ENCODE measurements at places on chromosomes 3 and 15.

DNA sequence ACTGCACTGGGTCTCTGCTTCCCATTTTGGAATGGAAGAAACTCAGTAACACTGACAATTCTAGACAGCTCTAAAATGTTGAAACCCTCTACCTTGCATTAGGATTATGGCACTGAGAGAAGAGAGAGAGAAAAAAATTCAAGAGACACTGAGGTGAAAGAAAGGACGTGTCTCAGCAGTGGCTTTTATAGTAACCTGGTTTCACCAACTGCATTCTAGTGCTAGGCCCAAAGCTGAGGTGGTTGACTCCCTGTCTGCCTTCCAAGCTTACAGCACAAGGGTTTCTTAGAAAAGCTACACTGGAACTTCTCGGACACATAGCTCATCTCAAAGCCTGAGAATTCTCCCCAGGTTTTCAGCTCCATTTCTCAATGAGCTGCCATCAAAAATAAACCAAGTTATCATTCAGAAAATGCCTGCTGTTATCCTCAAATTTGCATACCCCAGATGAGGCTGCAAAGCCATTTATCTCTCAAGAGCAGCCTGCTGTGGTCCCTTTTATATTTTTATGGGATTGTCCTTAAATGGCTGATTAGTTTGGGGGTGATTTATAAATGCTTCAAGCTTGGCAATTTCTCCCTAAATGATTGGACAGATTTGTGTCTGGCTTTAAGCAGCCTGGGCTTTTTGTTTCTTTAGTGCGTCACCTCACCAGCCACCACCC is 279.9 kb downstream of the EBLN2 start:
- no peak for DNase-seq

DNA sequence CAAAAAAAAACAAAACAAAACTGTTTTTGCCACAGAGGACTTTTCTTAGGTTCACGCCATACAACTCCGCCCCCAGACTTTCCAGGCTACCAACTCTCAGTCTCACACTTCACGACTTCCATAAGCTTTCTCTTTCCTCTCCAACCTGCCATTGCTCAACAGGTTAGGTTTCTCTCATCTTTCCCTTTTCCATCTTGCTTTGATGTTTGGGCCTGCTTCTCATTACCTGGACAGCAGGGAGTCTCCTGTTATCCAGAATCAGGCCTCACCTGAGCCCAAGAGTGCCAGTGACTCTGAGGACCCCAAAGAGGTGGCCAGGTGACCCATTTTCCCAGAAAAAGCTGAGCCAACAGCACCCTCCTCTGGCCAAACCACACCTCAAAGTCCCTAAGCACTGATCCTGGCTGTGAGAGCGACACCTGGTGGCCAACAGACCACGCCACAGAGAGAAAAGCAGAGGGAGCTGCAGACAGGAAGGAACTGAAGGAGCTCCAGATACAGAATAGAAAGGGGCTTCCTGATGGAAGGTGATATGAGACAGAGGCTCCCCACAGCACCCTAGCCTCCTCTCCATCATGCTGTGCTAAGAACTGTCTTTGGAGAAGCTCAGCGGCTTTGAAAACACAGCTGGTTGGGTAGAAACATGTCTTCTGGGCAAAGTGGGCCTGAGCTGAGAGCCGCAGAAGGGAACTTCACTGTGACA is 4.0 kb downstream of the CCDC51 start:
- peak; percentile 87 for DNase-seq

- no peak for DNase-seq
These were observed 103.6 kb downstream of the RSRC1 start for GRCh38 chr3:158213461-158213860.

GRCh38 chr15:45126535-45127158 is 3.0 kb downstream of the DUOXA1 start:
- peak; percentile 67 for DNase-seq

GRCh38 chr3:12436514-12437220 is 47.6 kb upstream of the TSEN2 start:
- DNase-seq, result peak; percentile 24

DNA sequence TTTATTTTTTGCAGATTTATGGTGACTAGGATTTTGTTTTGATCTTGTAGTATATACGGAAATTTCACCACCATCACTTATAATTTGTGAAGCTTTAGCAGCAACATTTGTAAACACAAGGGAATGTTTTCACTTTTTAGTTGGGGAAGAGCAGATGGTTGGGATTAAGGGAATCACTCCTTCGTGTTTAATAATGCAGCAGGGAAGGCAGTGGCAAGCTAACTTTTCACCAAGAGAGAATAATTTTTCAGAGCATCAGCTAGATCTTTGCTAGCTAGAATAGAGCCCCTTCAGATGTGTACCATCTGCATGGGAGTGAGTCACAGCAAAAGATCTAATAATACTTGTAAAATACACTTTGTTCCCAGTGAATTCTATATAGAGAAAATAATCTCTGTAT is 632.7 kb downstream of the CADM2 start:
- DNase-seq, result no peak

DNA sequence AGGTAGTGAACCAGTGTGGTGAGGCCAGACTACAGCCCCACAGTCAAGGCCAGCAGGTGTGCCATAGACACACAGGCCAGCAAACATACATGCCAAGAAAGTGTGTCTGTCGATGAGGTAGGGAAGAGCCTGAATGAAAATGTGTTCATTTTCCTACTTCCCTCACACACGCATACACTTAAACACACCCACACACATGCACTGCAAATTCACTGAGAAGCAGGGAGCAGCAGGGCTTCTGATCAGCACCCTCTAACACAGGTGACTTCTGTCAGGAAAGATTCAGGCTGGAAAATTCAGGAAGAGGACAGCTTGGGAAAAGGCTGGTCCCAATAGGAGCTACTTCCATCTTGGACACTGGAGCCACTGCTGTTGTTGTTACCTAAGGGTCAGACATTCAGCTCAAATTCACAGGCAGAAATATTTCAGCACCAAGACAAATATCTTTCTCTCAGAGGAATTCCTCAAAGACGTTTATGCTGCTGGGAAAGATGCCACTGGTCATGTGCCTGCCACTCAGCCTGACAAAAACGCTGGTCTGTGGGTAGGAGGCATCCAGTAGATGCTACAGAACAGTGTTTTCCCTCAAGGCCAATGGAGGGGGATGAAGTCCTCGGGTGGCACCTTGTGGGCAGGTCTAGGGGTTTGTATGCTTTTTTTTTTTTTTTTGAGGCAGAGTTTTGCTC is 40.9 kb upstream of the LARS2 start:
- no peak for DNase-seq

DNA sequence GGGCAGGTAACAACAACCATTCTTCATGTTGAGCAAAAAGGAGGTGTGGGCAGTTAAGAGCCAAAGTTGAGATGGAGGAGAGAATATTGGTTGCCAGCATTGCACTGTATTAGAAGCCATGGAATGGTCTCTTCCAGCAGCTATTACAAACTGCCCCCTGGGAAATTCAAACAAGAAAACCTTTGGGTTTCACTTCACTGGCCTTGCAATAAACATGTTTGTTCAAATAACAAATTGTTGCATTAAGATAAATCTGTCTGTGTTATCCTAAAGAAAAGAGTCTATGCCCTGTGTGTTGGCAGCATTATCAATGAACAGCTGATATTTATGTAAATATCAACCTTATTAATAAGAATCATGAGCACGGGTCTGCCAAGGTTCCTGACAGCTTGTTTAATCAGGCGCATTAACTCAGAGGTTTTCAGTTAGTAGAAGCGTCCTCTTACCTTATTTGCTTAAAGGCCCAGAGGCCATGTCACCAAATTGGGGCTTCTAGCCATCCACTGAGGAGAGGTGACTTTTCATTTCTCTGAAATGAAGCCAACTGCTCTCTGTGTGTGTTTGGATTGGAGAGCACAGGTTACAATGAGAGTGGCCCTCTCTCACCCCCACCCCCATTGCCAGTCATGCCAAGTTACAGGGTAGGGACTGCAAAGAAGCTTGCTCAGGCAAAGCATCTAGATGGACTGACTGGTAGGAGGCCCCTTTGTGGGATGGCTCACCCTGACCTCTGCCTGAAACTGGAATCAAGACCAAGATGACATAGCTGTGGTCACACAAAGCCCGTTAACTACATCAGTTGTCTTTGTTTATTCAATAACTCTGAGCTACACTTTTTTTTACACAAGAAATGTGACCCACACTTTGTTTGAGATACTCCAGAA is 10.5 kb downstream of the FILIP1L start:
- no peak for DNase-seq

DNA sequence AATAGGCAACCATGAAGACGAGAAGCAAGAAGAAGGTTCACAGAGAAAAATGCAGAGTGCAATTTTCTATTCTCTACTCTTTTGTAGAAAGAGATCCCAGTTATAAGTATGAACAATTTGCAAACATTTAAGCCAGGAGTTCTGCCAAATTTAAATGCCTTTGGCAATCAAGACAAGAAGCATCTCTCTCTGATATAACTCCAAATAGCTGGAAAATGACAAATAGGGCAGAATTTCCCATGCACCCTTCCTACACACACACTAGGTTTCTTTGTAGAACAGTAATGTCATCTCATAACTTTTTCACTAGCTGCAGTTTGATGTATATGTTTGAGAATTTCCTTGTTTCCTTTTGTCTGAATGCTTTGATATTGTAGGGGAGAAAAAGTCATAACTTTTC is 333.5 kb upstream of the AZI2 start:
- DNase-seq, result no peak

- DNase-seq, result no peak
These were observed 42.5 kb upstream of the MYO5C start for GRCh38 chr15:52338058-52338457.

DNA sequence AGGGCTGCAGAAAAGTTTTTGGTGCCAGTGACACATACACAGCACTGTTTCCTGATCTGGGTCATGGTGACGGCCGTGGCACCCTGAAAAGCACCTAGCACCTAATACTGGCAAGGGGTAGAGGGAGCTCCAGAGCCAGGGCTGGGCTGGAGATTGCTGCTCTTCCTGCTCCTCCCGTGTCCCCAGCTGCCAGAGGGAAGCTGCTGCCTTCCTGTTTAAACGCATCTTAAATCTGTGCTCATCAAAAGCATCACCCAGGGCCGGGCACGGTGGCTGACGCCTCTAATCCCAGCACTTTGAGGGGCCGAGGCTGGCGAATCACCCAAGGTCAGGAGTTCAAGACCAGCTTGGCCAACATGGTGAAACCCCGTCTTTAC is 156.7 kb upstream of the MEF2A start:
- peak; percentile 86 for DNase-seq

DNA sequence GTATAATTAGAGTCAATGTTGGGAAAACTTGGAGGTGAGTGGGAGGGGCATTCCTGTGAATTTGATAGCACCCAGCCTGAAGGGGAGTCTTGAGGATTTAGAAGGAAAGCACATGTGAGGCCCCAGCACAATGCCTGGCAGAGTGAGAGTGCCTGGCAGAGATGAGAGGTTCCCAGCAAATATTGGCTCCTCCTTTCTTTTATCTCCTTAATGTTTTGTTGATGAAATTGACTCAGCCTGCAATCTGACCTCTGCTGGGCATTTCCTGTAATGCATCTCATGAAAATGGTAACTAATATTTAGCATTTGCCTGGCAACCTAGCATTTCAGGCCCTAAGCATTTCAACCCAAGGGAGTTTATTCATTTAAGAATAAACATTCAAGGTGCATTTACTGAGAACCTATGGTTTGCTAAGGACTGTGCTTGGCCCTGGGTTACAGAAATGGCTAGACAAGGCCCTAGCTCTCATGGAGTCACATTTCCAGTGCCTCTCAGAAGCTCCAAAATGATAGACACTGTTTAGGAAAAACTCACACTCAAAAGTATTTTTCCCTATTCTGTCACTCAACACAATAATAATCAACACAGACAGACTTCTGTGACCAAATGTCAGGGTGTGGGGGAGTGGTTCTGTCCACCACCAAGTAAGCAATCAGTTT is 19.0 kb downstream of the PDHB start:
- DNase-seq, result peak; percentile 67

DNA sequence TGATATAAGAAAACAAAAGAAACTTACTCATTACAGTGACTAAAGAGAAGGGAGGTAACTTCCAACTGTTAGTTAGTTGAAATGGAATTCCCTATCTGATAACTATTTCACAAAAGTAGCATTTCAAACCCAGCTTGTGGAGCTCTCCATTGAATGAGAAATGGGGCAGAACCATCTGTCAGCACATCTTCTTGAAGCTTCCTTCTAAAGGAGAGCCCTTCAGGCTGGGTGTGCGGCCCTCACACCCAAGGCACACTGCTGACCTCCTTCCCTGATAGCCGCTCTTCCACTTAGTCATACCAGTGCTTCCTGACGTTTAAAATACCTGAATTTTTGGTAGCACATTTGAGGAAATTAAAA is 28.1 kb upstream of the VEPH1 start:
- DNase-seq, result peak; percentile 26

DNA sequence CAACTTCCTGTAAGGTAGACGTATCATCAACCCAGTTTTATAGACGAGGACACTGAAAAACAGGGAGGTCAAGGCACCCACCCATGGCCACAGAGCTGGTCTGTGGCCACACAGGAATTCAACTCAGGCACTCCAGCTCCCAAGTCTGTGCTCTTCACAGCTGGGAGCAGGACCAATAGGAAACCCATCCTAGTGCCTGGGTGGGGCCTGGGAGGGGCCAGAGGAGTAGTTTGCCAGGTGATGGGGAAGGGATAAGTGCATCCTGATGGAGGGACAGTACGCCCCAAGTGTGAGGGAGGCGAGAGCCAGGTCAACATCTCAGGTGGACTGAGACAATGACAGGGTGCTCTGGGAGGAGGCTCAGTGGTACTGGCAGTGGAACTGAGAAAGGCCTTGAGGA is 22.0 kb downstream of the KIF9 start:
- DNase-seq, result no peak

- DNase-seq, result no peak
These were observed 36.1 kb downstream of the TYRO3 start for GRCh38 chr15:41594801-41595746.

- DNase-seq, result no peak
These were observed 9.2 kb downstream of the PPM1L start for GRCh38 chr3:160765211-160765610.

- DNase-seq, result no peak
These were observed 47.7 kb downstream of the ZBTB20 start for GRCh38 chr3:115099134-115099985.

- DNase-seq, result no peak
These were observed 21.3 kb upstream of the RAB11A start for GRCh38 chr15:65847989-65848388.

DNA sequence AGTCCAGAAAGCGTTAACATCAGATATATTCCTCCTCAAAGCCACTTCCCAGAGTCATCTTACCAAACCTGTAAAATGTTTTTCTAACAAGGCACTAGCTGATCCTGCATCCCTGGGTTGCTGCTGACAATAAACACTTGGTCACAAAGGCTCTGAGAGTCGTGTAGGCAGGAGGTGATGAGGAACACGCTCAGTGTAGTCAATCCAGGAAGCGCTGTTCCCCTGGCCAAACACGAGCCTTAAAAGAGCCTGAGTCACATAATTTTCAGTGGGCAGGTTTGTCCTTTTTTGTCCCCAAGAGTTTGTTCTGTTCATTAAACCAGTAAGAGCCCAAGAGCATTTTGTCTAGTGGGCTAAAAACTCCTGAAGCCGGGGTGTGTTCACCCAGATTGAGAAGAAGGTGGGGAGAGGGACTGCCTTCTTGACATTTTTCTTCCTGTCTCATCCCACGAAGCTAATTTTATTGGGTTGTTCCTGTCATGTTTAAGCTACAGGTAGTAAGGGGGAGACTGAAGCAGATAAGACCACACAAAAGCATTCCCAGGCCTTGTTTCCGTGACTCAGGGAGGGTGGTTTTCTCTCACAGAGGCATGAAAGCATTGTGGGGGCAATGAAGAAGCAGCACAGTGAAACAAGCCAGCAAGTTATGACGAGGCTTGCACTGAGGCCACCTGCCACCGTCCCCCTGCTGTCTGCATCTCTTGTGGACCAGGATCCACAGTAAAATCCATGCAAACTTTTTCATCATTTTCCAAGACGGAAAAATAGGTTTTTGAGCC is 73.7 kb downstream of the FOXB1 start:
- DNase-seq, result no peak

- no peak for DNase-seq
These were observed 44.6 kb upstream of the LMCD1 start for GRCh38 chr3:8457039-8457438.
